ENCODE measurements at places on chromosomes 3 and 15.

- DNase-seq, result no peak
These were observed 26.3 kb downstream of the CDIN1 start for GRCh38 chr15:36605604-36606263.

- DNase-seq, result no peak
These were observed 666.7 kb upstream of the NAALADL2 start for GRCh38 chr3:174192471-174192870.

DNA sequence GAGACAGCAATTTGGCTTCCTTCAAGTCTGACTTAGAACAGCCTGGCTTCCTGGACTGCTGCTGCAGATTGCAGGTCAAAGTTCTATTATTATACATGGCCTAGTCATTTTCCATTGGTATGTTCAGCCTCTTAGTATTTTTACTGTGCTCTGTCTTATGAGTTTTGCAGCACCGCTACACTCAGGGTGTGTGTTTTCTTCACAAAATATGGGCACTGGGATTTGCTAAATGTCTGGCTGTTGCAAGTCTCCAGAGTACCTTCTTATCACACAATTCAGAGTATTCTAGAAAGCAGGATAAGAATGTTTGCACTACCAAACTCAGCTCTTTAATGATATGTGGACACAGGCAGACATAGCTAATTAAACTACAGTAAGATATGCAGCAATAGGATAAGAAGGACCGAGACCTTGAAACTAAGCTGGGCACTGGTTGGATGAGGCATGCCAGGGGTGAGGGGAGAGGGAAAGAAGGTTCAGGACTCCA, 203.0 kb upstream of the PDZRN3 start:
- DNase-seq, result no peak

DNA sequence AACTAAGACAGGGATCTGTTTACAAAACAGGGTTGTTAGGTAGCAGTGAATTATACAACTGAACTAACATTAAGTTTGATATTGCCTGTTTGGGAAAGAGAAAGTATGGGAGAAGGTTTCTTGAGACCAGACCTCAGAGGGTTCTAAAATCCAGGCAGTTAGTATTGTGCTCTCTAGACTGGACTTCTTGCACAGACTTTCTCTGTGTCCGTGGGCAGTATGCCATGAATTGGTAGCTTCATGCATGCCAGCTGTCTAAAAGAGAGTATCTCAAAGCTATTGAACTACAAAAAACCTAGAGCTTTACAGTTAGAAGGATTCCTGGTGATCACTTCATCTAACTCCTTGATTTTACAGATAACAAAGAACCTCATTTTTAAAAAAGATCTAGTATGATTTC, 12.5 kb downstream of the SAMD7 start:
- DNase-seq, result no peak

- DNase-seq, result no peak
These were observed 22.7 kb upstream of the ALCAM start for GRCh38 chr3:105343991-105344390.
